Astrocyte (in vitro differentiated cells and primary cell): ENCODE measurements at places on chromosomes 2 and 18. TPM values are rescaled to one million over a fixed set of nuclear protein-coding genes. Genes with fewer than 3 reads are reported as not detected.

NPHP1 gene
- total RNA-seq = 3.3 and 4.9 TPM in 2 replicates

DNA sequence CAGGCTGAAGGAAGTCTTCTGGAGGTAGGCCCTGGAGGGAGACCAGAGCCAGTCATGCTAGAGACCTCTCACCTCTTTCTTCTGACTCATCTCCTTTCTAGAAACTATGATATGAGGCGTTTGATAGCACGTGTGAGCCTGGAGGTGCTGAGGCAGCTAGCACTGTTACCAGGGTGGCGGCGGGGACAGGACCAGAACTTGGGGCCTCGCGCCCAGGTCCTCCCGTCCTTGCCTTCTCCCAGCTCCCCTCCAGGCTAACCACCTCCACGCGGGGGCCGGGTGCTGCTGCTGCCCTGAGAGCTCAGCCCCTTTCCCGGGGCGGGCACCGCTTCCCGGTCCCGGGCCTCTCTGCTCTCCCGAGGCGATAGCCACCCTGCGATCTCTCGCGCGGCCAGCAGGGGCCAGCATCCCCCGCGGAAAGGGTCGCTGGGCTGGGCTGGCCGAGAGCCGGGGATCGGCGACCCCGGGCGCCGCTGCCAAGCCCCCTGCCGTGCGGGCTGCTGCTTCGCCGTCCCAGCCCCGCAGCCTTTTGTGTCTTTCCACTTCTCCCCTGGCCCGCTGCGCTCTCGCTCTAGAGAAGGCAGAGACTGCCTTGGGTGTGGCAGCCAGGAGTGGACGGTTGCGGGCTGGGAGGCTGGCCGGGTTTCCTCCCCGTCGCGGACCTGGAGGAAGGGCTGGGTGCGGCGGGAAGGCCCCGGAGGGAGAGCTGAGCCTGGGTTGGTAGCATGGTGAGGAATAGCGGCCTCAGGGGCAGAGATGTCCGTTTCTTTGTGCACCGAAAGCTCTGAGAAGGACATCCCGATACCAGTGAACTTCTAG lies 49.1 kb downstream of the TMEM17 start:
- DNase-seq = peak; percentile 63

GALR1 gene
- not detected in 2 replicates for total RNA-seq

DNA sequence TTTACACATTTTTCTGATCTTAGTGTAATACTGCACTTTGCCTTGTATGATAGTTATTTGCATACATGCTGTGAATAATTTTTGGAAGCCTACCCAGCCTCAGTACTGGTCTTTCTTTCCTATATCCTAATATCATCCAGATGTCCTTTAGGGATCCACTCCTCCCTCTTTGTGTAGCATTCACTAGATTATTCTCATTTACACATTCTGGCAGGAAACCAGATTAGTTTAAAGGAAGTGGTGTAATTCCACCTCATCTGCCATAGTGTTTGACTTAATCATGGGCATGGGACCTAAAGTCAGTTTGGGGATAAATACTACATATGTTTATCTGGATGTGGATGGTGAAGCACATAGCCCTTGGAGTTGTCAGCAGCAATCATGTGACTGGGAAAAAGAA lies 444.9 kb upstream of the MAP2 start:
- DNase-seq = no peak

GRCh38 chr2:151766437-151767153 lies 32.3 kb upstream of the NEB start:
- no peak for DNase-seq

CSRNP3 gene
- 5.9 and 6.5 TPM in 2 replicates for total RNA-seq

GRCh38 chr2:227933884-227934283 lies 62.5 kb downstream of the DAW1 start:
- no peak for DNase-seq

B4GALT6 gene
- total RNA-seq = 17.0 and 17.7 TPM in 2 replicates

SLC11A1 gene
- total RNA-seq = not detected in 2 replicates

DNA sequence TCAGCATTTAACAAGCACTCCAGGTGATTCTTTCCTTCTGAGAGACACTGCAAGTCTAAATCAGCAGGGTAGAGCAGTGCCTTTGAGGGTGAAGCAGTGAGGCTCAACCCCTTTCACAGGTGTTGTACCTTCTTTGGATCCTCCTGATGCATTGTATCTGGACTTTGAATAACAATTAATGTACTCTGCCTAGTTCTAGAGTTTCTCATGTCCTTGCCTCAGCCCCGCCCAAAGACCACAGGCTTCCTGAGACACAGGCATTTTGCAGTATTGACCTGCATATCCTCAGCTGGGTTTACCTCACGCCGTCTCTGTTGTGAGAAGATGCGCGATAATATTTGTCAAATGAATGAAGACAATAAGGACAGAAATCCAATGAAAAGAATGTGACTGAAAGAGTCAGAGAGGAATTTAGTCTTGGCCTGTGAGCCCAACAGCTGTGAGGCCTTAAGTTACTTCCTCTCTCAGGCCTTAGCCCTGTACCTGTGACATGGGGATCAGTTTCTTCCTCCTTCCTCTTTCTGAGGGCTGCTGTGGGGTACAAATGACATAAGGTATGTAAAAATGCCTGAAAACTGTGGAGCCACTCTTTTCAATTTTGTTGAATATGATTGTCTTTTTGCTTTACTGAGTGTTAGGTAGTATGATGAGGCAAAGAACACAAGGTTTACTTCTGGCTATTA lies 43.7 kb downstream of the WIPF1 start:
- no peak for DNase-seq

DNA sequence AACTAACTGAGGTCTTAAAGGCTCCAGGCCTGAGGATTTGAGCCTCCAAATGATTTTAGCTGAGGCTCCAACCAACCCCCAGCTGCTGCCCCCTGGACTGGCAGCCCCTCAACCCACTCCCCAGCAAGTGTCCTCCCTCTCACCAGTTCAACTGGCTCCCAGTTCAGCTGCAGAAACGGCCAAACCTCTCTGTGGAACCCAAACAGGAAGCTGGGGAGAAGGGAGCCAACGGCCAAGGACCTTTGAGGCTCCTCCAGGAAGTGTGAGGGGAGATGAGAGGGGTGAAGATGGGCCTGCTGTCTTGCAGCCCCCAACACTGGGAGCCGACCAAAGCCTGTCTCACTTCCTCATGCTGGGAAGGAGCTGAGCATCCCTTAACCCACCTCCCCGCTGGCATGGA lies 24.9 kb downstream of the ZFP36L2 start:
- no peak for DNase-seq

- no peak for DNase-seq
Measured at GRCh38 chr2:29024882-29025430, 43.9 kb downstream of the TOGARAM2 start.

GRCh38 chr2:2879781-2880180 lies 497.8 kb downstream of the EIPR1 start:
- DNase-seq = no peak

DNA sequence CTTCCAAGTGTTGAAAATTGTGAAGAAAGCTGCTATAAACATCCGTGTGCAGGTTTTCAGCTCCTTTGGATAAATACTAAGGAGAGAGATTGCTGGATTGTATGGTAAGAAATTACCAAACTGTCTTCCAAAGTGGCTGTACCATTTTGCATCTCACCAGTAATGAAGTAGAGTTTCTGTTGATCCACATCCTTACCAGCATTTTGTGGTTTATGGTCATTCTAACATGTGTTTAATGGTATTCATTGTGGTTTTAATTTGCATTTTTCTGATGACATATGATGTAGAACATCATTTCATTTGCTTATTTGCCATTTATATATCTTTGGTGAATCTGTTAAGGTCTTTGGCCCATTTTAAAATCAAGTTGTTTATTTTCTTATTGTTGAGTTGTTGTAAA lies 260.7 kb downstream of the SPAG16 start:
- peak; percentile 12 for DNase-seq

B3GNT7 gene
- 1.2 and 1.7 TPM in 2 replicates for total RNA-seq

DNA sequence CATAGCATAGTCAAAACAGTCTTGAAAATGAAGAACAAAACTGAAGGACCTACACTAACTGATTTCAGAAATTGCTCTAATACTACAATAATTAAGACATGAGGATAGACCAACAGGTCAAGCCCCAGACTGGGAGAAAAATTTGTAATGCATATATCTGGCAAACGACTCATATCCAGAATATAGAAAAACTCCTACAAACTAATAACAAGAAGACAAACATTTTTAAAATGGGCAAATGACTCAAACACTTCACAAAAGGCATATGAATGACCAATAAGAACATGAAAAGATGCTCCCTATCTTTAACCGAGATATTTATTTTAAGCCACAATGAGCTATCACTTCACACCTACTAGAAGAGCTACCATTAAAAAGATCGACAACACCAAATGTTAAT lies 14.2 kb downstream of the TGFBRAP1 start:
- DNase-seq = no peak

DNA sequence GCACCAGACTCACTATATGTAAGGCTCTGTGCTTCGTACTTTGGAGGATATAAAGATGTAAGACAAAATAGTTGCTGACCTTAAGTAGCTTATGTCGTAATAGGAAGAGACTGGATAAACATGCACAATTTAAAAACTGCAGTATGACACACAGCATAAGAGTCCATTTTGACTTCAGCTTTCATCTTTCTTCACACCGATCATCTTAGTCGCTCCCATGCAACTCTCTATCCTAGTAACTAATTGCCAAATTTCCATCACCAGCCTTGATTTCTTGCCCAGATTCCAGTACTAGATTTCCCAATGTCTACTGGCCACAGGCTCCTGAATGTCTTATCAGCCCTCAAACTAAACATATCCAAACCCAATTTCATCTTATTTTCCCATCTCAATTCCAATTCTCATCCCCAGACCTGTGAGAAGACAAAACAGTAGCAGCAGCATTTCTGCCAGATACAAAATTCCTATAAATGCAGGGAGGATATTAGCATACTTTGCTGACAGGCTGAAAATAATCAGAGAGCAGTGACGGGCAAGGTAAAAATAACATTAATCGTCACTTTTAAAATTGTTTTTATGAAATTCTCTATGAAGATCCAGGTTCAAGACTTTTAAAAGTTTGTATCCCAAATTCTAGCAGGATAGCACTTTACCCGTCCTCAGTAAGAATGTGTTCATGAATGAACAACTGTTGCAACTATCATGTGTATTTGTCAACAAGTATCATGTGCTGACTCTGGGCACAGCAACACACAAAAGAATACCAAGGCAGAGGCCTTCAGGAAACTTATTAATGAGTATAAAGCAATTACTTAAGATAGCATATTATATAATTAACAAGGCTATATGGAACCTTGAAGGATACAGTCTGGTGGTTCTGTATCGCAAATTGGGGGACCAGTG lies 42.2 kb downstream of the KIDINS220 start:
- peak; percentile 68 for DNase-seq

DNA sequence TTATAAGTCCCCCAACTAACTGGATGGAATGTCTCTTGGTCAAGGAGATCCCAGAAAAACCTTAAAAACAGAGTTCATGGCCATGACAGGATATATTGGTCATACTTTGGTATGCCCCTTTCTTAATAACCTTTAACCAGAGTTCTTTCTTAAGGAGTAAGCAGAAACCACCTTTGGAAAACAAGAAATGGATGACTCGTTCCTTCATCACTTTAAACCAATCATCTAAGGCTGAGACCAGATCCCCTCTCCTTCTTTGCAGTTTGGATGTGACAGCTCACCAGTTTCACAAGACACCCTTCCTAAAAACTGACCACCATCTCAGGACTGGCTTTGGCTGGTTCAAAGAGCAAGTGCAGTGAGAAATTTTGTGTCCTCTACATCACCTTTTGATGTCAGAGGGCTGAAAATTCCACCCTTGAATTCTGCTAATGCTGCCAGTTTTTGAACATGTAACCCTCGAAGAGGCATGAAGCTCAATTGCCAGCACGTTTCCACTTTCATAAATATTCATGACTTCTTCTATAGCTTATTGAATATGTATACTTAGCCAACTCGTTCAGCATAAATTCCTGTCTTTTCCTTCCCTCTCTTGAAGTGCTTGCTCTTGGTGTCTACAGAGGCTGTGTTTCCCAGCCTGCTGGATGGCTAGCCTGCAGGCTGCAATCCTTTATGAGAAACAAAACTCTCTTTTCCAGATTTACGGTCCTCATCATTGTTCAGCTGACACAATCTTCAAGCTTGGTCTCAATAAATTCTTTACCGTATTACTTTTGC lies 1323.5 kb upstream of the TMEFF2 start:
- peak; percentile 92 for DNase-seq

GRCh38 chr2:183038341-183039300 lies at the start of gene NCKAP1:
Gene NCKAP1 (minus strand): TSS chr2:183038457. CDS start chr2:183038099, 358 bp downstream.
- DNase-seq = peak; percentile 56

ALLC gene
- total RNA-seq = not detected in 2 replicates

DNA sequence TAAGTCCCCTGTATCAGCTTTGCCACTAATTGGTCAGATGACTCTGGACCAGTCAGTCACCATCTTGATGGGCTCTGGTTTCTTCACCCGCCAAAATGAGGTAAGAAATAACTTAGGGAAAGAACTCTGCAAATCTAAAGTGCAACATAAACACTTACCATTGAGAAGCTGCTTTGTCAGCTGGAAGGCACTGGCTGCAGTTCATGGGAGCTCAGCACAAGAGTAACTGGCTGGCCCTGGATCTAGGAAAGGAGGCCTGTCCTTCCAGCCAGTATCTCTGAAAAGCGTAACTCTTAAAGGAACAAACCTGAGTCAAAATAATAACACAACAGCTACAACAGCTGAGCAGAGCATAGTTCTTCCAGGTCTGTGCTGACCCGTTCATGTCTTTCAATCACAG lies 123.9 kb downstream of the CACNB4 start:
- DNase-seq = no peak

CNOT11 gene
- 36.7 and 37.0 TPM in 2 replicates for total RNA-seq

GRCh38 chr18:9454061-9454703 lies 21.1 kb upstream of the RALBP1 start:
- DNase-seq = peak; percentile 86

LIPG gene
- 11.0 and 18.3 TPM in 2 replicates for total RNA-seq

GRCh38 chr2:64654063-64654811 lies 524 bp upstream of the SERTAD2 start:
- DNase-seq = peak; percentile 76

INPP1 gene
- total RNA-seq = 8.7 and 11.3 TPM in 2 replicates

SOX11 gene
- 15.1 and 19.2 TPM in 2 replicates for total RNA-seq

DNA sequence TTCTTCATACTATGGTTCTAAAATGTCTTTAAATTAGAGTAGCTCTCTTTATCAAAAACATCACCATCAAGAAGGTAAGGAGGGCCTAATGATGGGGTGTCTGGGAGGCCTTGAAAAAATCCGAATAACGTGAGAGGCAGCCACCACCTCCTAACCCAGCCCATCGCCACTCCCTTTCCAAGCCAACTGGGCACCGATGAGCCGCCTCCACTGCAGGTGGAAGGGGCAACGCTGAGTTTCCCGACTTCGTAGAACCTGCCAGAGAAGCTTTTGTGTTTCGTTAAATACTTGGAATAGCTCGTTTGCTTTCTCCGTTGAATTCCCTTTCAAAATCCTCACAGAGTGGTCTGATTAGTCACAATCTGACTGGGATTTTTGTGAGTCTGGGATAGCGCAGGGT lies 22.0 kb upstream of the RPL31 start:
- DNase-seq = no peak

CXCR1 gene
- not detected in 2 replicates for total RNA-seq

- DNase-seq = no peak
Measured at GRCh38 chr18:4360221-4360715, 94.8 kb downstream of the DLGAP1 start.

- peak; percentile 37 for DNase-seq
Measured at GRCh38 chr2:48129293-48129950, 223.1 kb upstream of the FBXO11 start.

DNA sequence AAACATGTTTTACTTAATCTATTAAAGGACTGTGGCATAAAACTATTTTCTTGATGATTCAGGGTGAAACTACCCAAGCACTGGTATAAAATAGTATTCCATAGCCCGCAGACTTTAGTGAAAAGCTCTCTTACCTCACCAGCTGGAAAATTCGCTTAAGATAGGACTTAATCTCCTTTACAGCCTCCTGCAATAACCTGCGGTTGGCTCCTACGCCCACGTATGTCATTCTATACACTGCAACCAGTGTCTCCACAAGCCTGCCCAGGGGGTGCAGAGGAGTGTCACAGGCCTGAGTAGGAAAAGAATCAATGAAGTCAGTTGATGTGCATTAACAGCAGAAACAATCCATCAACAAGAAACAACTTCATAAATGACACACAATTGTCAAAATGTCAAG lies 11.3 kb upstream of the MPP4 start:
- DNase-seq = peak; percentile 32
